ENCODE measurements at places on chromosomes 11 and 22.
A peak's percentile ranks its signal among the peaks of the same experiment; 100 is the strongest.

DNA sequence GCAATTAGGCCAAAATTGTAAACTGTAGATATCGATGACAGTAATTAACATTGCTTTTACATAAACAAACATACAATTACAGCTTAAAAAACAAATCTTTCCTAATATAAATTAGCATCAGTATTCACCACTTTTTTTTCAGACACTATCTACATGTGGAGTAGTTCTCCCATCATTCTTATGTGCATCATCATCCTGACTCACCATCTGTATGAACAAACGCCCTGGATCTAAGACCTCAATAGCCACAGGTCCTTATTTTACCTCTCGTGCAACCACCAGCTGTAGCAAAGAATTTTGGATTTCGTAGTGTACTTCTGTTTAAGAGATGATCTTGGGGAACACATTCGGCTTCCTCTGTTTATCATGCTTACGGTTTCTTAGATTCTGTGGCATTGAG is 551.9 kb upstream of the KIRREL3 start:
- no peak for DNase-seq

GRCh38 chr22:49523374-49524008 is 304.2 kb downstream of the BRD1 start:
- no peak for DNase-seq

- DNase-seq = no peak
Observed at GRCh38 chr22:45836418-45837169, 140.4 kb downstream of the WNT7B start.

- no peak for DNase-seq
Observed at GRCh38 chr11:30393012-30393411, 70.1 kb downstream of the ARL14EP start.

- DNase-seq = no peak
Observed at GRCh38 chr22:20423906-20424551, 13.6 kb downstream of the SCARF2 start.

- peak; percentile 13 for DNase-seq
Observed at GRCh38 chr11:73326929-73327811, 19.1 kb downstream of the ARHGEF17 start.

DNA sequence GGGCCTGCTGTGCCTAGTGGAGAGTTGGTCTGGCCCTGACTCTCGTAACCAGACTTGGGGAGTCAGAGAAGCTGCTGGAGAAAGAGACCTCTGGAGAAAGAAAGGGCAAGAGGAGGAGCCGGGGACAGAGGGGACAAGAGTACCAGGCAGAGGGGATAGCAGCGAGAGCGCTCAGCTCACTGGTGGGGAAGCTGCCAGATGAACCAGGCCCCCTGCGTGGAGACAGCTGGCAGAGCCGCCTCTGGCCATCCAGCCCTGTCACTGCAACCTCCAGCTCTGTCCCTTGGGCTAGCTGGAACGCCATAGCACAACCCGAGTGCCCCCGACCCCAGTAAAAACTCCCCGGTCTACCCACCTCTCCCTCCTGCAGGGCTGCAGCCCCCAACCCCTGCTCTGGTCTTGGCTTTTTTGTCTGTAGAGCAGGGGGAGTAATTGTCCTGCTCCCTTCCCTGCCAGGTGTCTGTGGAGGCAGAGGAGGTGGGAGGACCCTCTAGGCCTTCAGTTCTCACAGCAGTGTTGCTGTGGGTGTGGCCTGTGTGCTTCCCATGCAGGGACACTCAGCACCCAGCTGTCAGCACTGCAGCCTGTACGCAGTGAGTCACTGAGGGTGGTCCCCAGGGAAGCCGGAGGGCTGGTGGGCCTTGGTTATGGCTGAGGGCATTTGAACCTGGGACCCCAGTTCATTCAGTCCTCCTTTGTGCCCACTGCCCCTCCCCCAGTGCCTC is 4.8 kb upstream of the SUN2 start:
- peak; percentile 11 for DNase-seq

DNA sequence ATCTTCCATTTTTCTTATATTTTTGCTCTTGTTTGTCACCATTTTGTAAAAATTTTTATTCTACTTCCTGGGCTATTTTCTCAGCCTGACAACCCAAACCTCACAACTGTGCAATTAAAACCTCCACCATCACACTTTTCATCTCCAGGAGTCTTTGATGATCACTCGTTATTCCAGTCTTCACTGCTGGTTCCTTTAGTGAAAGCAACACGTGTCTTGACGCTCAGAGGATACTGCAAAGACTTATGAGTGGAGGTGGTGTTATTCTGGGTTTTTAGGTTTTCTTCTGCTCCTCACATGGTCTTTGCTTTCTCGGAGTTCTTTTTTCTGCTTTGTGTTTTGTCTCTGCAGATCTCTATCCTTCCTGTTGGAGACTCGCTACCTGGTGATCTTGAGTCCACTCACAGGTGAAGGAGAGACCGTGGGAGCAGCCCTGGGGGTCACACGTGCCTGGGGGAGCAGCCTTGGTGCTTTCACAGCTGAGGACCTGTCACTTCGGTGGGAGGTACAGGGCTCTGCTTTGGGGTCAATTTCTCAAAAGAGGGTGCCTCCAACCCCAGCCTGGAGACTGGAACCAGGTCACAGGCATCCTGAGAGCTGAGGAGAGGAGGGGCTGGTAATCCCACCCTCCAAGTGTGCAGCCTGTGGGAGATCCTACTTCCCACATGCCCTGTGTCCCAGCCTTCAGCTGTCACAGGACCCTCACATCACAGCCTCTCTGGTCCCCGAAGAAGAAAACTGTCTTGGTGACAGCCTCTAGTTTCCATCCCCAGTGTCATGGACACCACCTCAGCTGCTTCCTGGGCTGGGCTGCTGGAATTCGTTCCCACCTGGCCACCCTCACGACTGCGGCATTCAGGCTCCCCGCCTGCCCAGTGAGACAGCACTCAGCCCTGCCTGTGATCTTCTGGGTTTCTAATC is 11.0 kb downstream of the SULT4A1 start:
- no peak for DNase-seq

DNA sequence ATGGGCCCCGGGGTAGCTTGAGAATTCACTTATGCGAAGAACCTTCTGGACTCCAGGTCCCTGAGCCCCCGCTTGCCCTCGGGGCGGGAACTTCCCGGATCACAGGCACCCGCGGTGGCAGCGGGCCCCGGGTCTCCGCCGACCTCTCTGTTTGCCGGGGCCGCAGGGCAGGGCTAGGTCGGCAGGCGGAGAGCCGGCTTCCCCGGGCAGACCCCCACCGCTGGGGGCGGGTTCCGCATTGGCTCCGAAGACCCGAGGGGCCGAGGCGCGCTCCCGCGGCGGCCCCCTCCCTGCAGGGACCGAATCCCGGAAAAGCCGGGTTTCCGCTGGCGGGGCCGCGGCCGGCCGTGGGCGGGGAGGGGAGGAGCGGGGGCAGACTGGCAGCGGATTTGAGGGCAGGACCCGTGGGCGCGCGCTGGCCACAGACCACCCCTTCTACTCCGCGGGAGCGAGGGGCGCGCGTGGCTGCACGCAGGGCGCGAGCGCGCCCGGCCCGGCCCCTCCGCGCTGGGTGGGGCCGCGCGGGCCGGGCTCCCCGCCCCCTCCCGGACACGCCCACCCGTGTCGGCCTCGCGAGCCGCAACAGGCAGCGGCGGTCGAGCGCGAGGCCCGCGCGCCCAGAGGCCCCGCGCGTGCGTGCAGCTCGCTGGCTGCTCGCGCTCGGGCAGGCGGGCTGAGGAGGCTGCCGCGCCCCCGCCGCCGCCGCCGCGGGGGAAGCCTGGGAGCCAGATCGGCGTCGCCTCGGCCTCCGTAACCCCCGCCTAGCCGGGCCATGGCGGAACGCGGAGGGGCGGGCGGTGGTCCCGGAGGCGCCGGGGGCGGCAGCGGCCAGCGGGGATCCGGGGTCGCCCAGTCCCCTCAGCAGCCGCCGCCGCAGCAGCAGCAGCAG is at the start of gene PACS1:
Gene PACS1, plus strand, starts transcription at position 558 of the 889 bp plus-strand sequence. Its CDS starts 215 bp downstream, at position 773.
- DNase-seq = peak; percentile 8

DNA sequence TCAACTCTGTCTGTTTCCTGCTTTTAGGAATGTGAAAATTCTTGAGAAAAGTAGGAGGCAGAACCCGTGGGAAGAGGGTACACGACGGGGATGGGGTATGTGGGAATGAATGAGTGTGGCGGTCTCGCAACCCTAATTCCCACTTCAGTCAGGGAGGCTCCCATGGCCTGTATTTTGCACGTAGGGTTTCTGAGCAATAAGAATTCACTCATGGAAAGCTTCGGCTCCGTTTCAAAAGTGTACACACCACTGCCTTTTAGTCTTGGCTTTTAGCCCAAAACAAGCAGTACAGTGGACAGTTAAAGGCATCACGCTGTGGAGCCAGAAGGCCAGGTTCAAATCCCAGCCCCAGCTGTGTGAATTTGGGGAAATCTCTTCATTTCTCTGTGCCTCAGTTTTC is 116.7 kb downstream of the MN1 start:
- DNase-seq = no peak

- DNase-seq = no peak
Observed at GRCh38 chr11:113862435-113862834, 12.9 kb downstream of the USP28 start.

DNA sequence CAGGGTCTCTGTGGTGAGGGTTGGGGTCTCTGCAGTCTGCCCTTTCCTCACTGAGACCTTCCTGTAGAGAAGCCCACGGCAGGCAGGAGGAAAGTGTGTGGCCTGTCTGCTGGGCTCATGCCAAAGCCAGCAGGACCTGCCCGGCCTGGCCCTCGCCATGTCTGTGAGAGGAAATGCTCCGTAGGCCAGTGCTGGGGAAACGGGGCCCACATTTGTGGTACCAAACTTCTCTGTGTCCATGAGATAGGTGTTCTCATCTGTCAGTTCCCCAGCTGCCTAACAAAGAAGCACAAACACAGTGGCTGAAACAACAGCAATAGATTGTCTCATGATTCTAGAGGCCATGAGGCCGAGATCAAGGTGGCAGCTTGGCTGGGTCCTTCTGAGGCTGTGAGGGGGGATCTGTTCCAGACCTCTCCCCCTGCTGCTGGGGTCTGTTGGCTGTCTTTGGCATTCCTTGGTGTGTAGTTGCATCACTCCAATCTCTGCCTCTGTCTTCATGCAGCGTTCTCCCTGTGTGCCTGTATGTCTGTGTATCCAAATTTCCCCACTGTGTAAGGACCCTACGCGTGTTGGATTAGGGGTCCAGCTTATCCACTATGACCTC is 772.5 kb downstream of the TBC1D22A start:
- DNase-seq = no peak

- DNase-seq = no peak
Observed at GRCh38 chr22:37062702-37063381, 11.3 kb downstream of the KCTD17 start.

GRCh38 chr11:17313349-17314231 is 37.1 kb downstream of the NUCB2 start:
- DNase-seq = no peak
